Fibroblast of gingiva (primary cell): ENCODE measurements at places on chromosomes 16 and 17.

DNA sequence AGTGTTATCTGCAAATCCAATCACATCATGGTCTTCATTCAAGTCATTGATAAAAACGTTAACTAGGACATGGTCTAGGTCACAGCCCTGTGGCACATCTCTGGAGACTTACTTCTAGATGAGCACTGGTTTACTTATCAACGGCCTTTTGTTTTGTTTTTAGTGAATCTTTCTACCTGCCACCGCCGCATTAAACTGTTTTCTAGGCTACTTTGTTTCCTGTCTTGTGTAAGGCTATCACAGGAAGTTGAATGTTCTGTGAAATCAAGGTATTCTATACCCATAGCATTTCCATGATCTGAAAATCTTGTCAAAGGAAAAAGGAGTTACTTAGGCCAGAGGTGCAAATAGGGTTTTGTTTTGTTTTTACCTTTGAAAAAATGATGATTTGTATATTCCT lies 26.9 kb downstream of the SOCS3 start:
- DNase-seq, result no peak

GRCh38 chr17:42285346-42286050 lies 2.8 kb upstream of the STAT5A start:
- DNase-seq, result no peak

GRCh38 chr17:70099294-70099693 lies 24.3 kb downstream of the KCNJ16 start:
- DNase-seq, result no peak

GRCh38 chr17:53118948-53119347 lies 703.8 kb upstream of the KIF2B start:
- DNase-seq, result no peak

DNA sequence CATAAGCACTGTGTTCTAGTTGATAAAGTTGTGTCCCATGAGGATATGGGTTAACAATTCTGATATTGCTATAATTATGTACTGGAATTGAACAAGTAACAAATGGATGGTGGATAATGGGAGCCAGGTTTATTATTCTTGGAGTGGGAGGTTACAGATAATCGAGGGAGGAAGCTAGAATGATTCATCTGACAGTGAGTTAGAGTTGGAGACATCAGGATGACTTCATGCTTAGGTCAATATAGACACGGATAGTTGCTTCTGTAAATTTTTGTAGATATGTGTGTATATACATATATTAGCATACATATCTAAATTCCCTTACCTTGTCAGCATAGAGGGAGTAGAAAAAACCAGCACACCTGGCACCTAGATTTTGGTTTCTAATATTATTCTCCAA lies 293.4 kb downstream of the SHISA9 start:
- no peak for DNase-seq

DNA sequence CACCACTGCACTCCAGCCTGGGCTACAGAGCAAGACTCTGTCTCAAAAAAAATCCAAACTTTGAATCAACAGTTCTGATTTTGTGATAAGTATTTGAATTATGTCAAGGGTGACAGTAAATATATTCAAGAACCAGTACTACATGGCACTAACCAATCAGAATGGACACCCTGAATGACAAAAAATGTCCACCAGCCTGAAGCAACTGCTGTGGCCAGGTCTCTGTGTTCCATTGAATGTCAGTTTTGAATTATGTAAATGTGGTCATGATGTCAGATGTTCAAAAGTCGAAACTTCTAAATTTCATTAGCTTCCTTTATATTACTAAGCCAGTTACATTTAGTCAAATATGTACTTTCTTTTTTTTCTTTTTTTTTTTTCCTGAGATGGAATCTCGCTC lies 15.4 kb upstream of the ATXN1L start:
- no peak for DNase-seq
